ENCODE measurements at places on chromosomes 3 and 15.

- no peak for DNase-seq
These were observed 56.0 kb downstream of the FRMD4B start for GRCh38 chr3:69329892-69330291.

- no peak for DNase-seq
These were observed 17.3 kb upstream of the SLC28A2 start for GRCh38 chr15:45234562-45235235.

GRCh38 chr15:60350108-60350507 lies 47.7 kb downstream of the ANXA2 start:
- DNase-seq, result no peak

- DNase-seq, result no peak
These were observed 51.4 kb downstream of the SSUH2 start for GRCh38 chr3:8593021-8593827.

DNA sequence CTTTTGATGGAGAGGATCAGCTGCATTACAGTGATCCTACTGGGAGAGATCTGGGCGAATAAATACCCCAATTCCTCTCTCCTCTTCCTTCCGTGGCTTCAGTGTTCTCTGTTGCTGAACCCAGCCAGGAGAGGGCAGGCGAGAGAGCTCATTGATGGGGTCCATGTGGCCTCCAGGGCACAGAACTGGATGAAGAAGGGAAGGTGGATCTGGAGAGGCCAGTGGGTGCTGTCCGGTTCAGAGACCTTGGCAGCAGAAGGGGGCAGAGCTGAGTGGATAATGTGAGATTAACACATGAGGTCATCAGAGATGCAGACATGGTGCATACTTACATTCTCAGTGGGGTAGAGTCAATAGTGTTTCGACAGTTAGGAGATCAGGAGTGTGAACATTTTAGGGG lies 193.6 kb downstream of the CLSTN2 start:
- DNase-seq, result peak; percentile 16

GRCh38 chr3:18113417-18113816 lies 311.7 kb downstream of the SATB1 start:
- no peak for DNase-seq

DNA sequence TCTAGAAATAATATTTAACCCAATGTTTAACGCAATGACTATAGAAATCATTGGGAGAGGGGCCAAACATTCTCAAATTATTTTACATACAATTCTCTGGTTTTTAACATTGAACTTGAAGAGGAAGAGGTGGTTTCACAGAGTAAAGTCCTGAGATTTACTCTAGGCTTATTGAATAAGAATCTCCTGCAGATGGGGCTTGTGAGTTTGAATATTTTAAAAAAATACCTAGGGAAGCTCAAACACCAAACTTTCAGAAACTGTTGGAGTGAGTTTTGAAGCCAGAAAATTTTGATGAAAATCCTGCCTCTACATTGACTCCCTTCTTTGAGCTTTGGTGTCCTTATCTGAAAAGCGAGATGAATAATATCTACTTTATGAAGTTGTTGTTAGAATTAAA lies 906.6 kb downstream of the TUSC7 start:
- DNase-seq, result no peak

GRCh38 chr15:77023576-77024272 lies 28.8 kb downstream of the PSTPIP1 start:
- no peak for DNase-seq

- DNase-seq, result no peak
These were observed 2.2 kb downstream of the STARD9 start for GRCh38 chr15:42577514-42578031.

DNA sequence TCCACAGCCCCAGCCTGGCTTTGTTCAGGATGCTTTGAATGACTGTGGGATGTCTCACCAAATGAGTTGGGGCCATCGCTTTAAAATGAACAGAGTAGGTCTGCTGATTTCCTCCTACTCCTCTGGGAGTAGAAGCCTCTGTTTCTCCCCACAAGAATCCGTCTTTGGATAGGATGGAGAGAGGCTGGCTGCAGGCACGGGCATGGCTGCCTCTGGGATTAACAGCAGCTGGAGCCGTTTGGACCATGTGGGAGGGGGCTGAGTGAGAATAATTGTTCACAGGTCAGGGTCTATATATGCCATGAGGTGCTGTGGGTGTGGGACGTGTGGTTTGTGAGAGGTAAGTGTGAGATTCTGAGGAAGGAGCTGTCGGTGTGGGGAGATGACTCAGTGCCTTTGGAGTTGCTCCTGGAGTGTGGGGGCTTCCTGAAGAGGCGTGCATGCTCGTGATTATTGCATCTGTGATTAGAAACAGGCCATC lies 48.0 kb upstream of the APEH start:
- no peak for DNase-seq

DNA sequence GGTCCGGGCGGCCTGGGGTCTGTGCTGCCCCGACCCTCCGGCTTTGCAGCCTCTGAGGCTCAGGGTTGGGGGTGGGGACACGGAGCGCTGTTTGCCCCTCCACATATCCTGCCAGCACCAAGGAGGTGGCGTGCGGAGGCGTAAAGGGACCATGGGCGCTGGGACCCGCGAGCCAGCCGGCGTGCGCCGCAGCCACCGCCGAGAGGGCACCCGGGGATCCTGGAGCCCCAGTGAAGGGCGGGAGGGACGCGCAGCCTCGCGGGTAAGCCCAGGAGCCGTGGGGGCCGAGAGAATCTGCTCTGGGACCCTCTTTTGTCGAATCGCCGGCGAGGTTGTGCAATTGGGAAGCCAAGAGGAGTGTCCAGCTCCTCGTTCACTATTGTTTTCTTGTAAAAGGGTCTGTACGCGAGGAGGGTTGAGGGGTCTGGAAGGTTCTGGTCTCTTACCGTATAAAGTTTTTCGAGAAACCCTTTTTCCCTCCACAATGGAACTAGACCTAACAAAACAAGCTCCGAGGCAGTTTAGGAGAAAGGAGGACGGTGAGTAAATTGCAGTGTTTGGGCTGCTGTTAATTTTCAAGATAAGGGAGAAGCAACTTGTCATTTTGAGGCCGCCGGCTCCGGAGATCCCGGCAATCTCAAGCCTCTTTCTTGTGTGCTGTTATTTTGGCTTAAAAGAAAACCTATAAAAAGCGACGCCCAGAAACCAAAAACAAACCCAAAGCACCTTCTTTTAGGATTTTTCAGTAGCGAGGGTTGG lies 29.9 kb upstream of the ST3GAL6 start:
- peak; percentile 46 for DNase-seq

GRCh38 chr3:134749802-134750553 lies 45.1 kb upstream of the EPHB1 start:
- no peak for DNase-seq

DNA sequence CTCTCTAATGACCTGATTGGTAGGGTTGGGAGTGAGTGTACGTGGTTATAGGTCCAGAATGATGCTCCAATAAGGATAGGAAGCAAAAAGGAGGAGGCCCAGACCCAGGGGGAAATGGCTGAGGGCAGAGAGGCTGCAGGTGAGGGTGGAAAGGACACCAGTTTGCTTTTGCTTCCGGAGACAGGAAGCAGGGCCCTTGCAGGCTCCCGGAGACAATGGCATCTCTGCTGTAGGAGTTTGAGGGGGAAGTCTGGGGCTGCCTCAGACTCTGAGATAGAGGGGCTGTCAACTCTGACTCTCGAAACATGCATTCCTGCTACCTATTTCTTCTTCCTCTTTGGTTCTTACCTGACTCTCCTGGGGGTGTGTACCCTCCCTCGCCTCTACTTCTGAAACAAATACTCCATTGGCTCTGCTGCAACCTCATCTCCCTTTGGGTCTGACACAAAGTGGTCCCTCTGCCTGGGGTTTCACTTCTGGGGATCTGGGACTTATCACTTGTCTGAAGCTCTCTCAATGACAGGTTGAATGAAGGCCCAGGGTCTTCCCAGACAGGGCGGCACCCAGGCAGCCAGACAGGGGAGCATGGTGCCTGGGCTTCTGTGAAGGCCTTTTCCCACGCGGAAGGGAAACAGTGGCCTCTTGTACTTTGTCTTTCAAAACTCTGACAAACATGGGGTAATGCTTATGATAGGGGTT lies 61.5 kb downstream of the CHRD start:
- no peak for DNase-seq

DNA sequence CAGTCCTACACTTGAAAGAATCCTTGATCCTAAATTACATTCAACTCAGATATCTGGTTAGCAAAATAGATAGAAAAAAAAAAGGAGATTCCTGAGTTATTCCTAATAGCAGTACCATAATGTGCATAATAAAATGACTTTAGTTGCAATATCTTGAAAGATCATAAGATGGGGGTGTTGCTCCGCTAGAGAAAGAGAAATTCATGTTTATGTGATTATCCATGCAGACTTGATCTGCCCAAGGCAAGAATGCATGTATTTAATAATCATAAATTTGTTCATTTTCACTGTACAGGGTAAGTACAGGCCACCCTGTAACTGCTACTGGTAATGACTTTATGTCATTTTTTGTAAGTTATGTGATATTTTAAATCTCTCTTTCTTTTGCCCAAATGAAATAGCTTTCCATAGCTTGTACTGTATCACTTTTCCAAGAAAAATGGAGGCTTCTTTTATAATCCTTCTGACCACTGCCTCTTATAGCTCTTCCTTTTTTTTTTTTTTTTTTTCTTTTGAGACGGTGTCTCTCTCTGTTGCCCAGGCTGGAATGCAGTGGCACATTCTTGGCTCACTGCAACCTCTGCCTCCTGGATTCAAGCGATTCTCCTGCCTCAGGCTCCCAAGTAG lies 84.6 kb downstream of the HCN4 start:
- DNase-seq, result no peak

- DNase-seq, result no peak
These were observed 930.2 kb upstream of the ALCAM start for GRCh38 chr3:104436506-104436905.

DNA sequence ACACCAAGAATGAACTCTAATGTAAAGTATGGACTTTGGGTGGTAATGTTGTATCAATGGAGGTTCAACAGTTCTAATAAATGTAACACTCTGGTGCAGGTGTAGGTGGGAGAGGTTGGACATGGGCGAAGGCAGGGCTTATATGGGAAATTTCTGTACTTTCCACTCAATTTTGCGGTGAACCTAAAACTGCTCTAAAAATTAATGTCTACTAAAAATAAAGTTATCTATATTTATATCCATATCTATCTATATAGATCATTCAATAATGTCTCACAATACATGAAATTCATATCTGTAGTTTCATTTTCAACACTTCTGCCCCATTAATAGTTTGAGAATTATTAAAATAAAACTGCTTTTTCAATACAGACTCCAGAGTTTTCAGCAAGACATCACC lies 49.3 kb downstream of the CD200R1 start:
- DNase-seq, result no peak

GRCh38 chr15:77035999-77036471 lies 34.9 kb downstream of the TSPAN3 start:
- DNase-seq, result no peak

- DNase-seq, result no peak
These were observed 24.2 kb downstream of the DENND4A start for GRCh38 chr15:65767895-65768294.

DNA sequence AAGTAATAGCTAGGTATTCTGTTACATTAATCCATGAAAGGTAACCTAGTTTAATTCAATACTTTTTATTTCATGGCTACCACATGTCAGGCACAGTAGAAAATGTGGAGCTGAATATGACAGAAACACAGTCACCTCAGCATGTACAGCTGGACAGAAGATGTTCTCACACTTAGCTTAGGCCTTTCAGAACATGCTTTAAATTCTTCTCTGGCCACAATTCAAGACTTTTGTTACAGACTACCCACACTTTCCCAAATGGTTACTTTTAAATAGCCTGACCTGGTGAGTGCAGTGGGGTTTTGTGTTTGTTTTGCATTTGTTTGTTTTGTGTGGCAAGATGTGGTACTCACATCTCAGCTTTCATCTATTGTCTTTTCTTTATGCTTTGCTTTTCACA lies 1079.5 kb downstream of the IGSF11 start:
- DNase-seq, result no peak

GRCh38 chr15:92140796-92141195 lies 252.9 kb upstream of the ST8SIA2 start:
- DNase-seq, result no peak

All from hypothalamus (tissue), 51 donors.